AG09319 (cell line): ENCODE measurements at places on chromosomes 7 and 10.

GRCh38 chr10:11865561-11865960 lies 42.4 kb downstream of the PROSER2 start:
- DNase-seq, result no peak

GRCh38 chr7:81714306-81714705 lies 55.5 kb downstream of the HGF start:
- no peak for DNase-seq

DNA sequence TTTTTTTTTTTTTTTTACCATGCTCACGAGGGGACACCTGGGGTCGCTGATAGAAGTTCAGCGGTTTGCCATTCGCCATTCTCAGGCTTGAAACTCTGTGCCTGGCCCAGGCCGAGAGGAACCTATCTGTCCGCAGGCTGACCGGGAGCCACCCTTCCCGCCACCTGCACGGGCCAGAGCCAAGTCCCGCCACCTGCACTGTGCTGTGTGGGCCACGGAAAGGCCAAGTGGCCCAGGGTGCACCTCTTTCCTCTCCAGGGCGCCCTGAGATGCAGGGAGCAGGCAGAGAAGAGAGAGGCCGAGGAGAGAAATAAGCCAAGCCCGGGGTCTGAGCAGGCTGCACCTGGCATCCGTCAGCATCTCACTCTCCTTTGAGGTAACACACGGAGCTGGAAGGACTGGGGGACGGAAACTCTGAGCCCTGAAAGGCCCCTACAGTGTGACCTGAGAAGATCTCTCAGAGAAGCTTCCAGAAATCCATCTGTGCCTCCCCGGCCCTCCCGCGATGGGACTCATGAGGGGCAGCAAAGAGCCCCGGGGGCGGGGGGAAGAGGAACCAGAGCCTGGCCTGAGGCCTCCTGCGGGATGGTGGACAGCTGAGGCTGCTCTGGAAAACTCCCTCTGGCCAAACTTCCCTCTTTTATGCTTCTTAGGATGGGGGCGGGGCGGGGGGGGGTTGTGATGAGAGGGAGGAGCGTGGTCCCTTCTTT lies 46.6 kb downstream of the PRKAG2 start:
- DNase-seq, result no peak

GRCh38 chr7:108454674-108455550 lies 1.3 kb downstream of the NRCAM start:
- DNase-seq, result no peak

DNA sequence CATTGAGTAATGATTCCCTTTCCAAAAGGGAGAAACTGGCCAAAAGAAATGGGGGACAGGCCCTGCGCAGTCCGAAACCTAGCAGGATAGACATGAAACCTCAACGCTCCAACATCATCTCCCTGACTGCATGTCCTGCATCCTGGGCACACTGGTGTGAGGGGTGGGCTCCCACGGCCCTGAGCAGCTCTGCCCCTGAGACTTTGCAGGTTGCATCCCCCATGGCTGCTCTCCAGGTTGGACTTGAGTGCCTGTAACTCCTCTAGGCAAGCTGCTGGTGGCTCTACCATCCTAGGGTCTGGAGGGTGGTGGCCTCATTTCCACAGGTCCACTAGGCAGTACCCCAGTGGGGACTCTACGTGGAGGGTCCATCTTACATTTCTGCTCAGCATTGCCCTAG lies 16.3 kb upstream of the CRYGN start:
- no peak for DNase-seq

DNA sequence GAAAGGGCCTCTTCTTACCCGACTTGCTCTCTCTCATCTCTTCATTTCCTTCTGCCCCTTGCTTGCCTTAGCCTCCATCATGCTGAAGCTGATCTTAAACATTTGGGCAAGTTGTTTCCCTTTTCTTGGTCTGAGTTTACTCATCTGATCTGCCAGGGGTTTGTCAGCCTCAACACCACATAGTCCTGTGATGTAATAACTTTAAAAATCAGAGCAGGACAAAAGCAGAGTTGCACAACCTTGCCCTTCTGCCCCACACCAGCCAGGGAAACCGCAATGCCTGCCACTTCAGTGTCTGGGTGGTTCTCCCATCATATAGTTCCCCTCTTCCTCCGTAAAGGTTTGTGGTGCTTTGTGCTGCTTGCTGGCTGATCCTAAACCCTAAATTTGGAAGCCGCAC lies 9.9 kb upstream of the LIPM start:
- DNase-seq, result no peak

DNA sequence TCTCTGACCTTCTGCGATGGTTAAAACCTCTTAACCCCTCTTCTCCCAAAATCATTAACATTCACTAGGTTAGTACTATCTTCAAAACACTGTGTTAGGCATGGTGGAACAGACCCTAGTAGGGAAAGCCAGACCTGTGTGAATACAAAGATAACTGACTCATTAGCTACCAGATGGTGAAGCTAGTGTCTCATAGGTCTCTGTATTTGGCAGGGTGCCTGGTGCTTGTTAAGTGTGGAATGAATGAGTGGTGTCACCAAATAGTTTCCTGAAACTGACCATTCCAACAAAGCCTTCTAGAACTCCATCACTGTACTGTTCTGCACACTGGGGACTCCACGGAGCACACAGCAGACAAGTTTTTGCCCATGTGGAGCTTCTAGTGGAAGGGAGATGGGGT lies 27.7 kb upstream of the TM9SF3 start:
- peak; percentile 24 for DNase-seq

GRCh38 chr10:17851611-17852010 lies 42.5 kb downstream of the MRC1 start:
- no peak for DNase-seq

GRCh38 chr7:44189286-44189992 lies at the start of gene GCK:
TSS of gene GCK (minus strand) at chr7:44189439. CDS start at chr7:44188953, 486 bp downstream.
- DNase-seq, result no peak

GRCh38 chr7:13749636-13750035 lies 239.8 kb downstream of the ETV1 start:
- DNase-seq, result no peak

- DNase-seq, result no peak
Measured at GRCh38 chr7:121872831-121873288, at the start of gene PTPRZ1. TSS of gene PTPRZ1 (plus strand) at chr7:121873161. CDS start at chr7:121873500, 339 bp downstream.

GRCh38 chr10:97684866-97685394 lies 2.1 kb downstream of the AVPI1 start:
- DNase-seq, result no peak

GRCh38 chr10:110042181-110042580 lies 34.4 kb downstream of the ADD3 start:
- no peak for DNase-seq

DNA sequence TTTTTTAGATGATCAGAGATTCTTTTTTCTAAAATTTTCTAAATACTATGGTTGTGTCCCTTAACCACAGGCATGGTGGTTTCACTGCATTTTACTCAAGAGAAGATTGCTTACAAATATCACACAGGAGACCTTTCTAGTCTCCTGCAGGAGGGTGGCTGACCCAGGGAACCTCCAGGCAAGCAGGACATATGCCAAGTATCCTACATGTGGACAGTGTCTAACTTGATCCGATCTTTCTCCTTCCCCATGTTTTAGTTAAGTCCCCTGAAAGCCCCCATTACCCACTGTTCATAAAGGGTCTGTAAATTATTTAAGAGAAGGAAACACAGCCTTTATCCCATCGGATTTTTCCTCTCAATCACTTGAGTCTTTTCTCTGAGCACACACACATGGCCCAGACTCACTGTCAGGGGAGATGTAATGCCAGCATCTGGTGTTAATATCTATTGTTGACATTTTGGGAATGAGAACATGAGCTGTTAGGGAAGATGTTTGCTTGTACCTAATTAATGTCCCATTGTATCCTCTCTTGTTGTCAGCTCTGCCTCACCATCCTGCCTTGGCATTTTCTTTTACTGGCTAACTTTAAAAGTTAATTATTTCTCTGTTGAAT lies 755.2 kb downstream of the AUTS2 start:
- no peak for DNase-seq

DNA sequence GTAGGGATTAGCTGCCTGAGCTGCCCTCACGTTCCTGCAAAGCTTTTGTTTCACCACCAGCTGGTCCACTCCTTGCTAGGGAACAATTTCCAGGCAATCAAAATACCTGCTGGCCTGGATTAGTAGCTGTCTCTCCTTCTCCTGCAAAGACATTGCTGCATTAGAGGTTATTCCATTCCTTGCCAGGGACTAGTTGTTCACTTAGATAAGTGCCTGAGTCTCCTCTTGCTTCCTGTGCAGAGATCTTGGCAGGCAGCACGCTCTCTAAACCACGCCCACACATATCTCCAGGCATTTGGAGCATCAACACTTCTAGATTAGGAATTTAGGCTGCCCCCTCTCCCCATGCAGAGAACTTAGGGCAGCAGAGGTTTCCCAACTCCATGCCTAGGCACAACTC lies 150.4 kb upstream of the SMIM30 start:
- no peak for DNase-seq

GRCh38 chr10:114691442-114691941 lies 33.4 kb upstream of the ABLIM1 start:
- DNase-seq, result no peak

DNA sequence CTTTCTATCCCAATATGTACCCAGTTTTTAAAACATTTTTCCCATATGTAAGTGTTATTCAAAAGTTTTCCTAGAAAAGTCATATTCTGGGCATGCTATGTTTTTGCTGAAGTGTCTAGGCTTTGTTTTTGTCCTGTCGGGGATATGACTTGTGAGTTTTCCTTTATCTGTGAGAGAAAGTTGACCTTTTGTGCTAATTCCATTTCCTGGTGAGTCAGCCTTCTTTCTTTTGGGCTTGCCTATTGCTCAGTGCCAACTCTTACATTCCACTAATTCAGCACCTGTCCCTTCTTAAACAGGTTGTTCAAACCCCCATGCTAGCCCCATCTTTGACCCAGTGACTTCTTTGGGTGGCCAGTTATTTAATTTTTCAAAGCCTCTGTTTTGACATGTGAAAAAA lies 146.2 kb downstream of the AHR start:
- no peak for DNase-seq

GRCh38 chr7:32259931-32260596 lies 189.9 kb upstream of the PDE1C start:
- DNase-seq, result no peak

DNA sequence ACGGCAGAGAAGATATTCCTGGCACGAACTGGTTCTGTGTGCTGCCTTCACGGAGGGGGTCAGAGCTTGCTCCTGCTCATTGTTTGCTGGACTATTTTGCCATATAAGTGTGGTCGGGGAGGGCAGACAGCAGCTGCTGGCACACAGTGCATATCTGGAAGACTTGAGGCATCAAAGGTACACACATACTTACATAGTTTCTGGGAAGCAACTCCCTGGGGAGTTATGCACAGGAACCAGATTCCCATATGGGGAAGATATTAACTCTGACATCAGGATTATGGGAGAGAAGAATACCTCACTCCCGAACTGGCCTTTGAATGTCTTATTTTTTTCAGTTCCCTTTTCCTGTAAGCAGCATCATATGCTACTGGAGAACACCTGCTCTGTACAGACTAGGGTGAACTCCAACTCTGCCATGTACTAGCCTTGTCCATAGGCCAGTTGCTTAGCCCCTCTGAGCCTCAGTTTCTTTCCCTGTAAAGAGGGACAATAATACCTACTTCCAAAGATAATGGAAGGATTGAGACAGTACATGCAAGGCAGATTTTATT lies 41.5 kb downstream of the LGI1 start:
- no peak for DNase-seq

DNA sequence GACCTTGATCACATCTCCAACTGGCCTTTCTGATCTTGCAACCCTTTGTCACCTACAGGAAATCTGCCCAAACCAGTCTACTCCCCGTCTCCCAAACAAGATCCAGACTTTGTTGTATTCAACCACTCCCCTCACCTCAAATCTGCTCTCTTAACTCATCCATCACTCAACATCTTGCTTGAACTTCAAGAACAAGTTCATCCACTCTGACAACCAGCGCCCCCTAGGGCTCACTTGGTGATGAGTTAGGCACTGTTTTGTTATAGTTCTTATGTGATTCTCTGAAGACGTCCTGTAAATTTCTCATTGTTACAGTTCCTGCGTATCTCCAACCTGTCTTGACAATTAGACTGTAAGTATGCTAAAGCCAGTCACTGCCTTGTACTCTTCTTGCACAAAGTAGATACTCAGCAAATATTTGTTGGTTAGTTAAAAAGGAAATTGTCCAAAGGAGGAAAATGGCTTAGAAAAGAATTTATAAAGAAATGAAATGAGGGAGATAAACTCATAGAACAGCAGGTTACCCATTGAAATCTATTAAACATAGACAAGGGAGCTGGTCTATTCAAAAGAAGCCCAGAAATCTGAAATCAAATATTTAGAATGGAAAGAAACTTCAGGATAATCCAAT lies 5.3 kb downstream of the FRMD4A start:
- DNase-seq, result no peak

GRCh38 chr7:30973791-30974604 lies 10.2 kb downstream of the GHRHR start:
- no peak for DNase-seq

DNA sequence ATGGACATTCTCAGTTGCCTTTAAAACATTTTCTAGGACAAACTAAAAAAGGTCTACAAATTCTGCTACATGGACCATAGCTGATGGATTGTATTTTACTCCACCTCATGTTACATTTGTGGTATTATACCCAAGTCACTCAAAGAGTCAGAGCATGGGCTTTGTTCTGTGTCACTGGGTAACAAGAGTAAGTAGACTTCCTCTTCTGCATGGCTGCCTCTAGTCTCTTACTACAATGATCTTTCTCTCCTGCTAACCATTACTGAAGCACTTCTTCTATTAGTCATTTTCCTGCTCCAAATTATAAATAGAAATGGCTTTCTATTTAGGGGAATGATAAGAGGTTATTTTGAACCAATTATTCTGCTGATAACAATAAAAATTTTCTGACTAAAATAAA lies 727.4 kb upstream of the NRP1 start:
- DNase-seq, result no peak

- no peak for DNase-seq
Measured at GRCh38 chr7:2640482-2640830, 8.7 kb downstream of the TTYH3 start.

DNA sequence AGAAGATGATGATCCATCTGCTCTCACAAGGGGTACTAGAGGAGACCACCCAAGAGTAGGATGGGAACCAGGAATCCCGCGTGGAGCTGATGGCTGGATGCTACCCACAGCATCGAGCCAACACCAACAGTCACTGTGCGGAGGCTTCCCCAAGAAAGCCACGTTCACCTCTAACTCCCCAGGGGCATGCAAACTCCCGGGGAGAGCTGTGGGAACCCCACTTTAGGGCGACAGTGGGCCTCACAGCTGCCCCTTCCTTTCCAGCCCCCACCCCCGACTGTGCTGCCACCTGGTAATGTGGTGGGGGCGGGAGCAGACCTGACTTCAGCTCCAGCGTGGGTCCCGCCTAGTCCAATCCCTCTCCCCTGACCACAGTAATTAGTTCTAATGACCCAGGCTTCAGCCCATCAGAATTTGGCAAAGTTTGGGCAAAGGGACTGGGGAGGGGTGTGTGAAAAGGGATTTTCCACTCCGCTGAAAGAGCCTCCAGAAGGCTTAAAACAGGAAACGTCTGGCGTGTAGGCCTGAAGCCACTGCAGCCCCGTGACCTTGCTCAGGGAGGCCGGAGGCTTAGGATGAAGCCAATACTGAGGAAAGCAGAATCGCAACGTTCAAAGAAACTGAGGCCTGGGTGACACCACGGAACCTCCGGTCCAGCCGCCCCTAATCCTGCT lies 20.3 kb downstream of the ASB13 start:
- DNase-seq, result no peak

GRCh38 chr7:116315803-116316202 lies 105.5 kb downstream of the TES start:
- no peak for DNase-seq
